ENCODE measurements at places on chromosomes 7 and 10.

DNA sequence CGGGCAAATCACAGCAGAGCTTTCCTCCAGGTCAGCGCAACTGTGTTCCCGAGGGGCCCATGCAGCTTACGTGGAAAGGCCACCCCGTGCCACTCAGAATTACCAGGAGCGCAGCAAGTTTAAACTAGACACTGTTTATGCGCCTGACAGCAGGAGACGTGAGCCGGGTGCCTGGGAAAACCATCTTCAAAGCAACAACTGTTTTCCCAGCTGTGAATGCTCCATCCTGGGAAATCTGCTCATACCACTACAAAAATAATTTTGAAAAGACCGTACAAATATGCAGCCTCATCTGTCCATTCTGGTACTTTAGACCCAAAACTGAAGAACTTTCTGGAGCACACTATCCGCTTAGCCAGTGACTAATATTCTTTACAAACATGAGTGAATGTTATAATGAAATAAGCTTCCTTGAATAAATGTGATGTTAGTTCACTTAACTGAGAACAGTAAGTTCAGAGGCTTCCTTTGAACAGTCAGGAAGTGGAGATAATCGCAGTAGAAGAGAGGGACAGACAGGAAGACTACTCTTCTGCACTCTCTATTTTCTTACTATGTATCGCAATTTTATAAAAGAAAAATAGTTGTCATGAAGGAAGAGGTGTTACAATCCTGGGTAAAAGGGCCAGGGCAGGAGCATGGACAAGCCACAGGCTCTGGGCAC lies 16.7 kb downstream of the GPER1 start:
- DNase-seq: no peak

DNA sequence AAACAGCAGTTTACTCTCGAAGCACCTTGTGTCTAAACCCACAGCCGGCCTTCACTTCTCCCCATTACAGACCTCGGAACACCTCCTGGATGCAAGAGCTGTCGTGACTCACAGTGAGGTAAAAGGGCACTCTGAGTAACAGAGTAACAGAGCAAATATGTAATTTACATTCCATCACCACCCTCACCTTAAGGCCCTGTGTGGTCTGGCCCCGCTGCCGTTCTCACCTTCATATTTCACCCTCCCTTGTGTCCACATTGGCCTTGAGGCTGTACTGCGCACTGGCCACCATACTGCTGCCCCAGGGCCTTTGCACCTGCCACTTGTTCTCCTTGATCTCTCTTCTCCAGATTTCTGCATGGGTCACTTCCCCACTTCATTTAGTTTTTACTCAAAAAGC lies 12.6 kb downstream of the FFAR4 start:
- no peak for DNase-seq

DNA sequence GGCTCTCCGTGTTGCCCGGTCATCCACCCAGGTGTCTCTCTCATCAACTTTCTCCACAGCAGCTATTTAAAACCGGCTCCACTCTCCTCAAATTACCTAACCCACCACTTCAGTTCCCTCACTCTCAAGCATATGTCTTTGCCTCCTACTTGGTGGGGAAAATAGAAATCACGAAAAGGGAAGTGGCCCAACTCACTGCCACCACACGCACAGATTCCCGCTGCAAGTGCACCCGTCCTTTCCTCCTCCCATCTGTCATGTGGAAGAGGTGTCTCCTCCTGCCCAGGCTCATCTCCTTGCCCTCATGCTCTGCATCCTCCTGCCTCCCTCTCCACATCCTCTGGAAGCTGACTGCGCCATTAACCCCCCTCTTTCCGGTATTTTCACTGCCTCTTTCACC lies 80.8 kb upstream of the MKX start:
- DNase-seq: no peak

- no peak for DNase-seq
Measured at GRCh38 chr7:45469103-45469502, 105.1 kb upstream of the ADCY1 start.

GRCh38 chr7:110224643-110225042 lies 866.3 kb upstream of the LRRN3 start:
- DNase-seq: no peak

DNA sequence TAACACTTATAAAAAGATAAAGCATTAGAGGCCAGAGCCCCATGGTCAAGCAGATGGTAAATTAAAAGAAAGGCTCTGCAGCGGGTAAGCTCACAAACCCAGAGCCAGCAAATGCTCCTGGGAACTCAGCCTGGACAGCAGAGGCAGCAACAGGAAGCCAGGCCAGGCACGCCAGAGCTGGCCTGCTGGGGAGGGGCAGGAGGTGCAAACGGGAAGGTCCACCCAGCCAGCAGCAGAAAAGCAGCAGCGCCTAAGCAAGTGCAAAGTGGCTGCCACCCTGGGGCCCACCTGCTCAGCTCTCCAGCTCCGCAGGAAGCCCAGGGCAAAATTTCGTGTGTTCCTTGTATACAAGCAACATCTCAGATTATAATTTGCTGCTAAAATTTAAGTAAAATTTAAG lies 82.7 kb upstream of the GPR22 start:
- no peak for DNase-seq

- no peak for DNase-seq
Measured at GRCh38 chr7:74409571-74409970, 44.1 kb upstream of the GTF2IRD1 start.

- no peak for DNase-seq
Measured at GRCh38 chr7:35482231-35482630, 212.7 kb downstream of the HERPUD2 start.

DNA sequence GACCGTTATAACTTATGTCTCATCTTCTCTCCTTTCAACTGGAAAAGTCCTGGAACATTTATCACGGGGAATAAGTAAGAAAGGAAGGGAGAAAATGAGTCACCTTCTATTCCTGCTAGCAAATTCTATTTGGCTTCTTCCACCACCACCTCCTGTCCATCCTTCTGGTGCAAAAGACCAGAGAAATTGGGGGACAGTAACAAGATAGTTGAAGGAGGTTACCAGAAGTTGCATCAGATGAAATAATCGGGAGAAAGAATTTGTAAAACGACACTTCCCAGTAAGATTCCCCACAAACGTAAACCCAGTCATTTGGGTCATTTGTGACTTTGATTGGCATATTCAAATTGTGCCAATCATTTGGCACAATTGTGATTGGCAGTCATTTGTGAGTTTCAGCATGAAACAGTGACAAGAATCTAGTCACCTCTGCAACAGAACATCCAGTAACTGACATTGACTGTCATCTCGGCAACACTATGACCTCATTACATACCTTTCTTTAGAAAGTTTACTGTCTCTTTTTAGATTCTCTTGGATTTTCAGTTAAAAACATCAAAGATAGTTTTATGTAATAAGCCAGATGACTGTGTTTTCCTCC lies 51.3 kb upstream of the PIK3CG start:
- DNase-seq: no peak

DNA sequence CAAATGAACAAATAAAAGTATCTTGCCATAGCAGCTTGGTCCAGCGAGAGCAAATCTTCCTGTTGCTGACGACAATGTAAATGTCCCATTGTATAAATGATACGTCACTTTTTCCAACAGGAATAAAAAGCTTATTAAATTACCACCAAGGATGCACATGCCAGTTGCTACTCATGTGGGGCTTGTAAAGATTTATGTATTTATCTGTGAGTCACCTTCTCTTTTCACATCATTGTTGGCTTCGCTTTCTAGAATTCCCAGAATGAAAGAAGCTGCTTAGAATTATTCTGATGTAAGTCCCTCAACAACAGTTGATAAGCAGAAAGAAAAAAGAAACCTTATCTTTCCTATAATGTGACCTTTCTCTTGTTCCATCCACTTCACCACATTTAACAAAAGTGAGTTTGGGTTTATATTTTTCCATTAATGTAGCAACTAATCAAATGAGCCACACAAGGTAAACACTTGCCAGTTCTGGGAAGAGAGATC lies 22.4 kb downstream of the DNAJC12 start:
- no peak for DNase-seq

DNA sequence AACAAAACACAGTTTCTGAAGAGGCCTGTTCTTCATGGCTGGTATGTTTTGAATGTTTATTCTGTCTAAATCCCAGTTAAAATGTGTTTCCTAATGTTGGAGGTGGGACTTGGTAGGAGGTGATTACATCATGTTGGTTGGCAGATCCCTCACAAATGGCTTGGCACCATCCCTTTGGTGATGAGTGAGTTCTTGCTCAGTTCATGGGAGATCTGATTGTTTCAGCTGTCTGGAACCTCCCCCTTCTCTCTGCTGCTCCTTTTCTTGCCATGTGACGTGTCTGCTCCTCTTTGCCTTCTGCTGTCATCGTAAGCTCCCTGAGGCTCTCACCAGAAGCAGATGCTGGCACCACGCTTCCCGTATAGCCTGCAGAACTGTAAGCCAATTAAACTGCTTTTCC lies 383.6 kb upstream of the TPK1 start:
- no peak for DNase-seq

DNA sequence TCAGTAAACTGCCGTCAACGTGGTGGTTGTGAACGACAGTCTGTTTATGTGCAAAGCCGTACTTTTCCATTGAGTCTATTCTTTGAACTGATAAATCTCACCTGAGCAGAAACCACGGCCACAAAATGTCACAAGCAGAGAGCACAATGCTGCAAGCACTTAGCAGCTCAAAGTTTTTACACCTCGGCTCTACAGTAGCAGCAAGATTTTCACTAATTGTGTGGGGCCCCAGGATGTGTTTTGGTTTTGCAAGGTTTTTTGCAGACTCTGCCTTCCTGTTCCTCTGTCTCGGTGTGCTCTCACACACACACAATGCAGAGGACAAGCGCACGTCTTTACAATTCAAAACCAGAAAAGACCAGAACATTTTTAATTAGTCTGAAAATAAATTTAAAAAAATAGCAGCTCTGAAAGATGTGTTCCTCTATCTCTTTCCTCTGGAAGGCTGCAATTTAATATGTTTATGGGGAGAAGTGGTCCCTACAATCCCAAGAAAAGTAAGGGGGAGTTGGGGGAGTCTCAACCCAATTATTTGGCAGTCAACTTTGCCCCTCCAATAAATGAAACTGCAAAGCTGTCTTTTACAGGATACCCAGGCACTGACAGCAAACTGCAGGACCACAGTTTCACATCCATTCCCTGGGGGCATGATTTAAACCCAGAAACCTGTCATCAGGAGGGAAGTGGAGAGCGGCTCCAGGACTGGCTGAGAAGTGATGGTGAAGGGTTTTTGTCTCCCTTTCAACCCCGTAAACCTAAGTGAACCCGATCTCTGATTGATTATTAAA lies 73.8 kb upstream of the SFMBT2 start:
- no peak for DNase-seq

DNA sequence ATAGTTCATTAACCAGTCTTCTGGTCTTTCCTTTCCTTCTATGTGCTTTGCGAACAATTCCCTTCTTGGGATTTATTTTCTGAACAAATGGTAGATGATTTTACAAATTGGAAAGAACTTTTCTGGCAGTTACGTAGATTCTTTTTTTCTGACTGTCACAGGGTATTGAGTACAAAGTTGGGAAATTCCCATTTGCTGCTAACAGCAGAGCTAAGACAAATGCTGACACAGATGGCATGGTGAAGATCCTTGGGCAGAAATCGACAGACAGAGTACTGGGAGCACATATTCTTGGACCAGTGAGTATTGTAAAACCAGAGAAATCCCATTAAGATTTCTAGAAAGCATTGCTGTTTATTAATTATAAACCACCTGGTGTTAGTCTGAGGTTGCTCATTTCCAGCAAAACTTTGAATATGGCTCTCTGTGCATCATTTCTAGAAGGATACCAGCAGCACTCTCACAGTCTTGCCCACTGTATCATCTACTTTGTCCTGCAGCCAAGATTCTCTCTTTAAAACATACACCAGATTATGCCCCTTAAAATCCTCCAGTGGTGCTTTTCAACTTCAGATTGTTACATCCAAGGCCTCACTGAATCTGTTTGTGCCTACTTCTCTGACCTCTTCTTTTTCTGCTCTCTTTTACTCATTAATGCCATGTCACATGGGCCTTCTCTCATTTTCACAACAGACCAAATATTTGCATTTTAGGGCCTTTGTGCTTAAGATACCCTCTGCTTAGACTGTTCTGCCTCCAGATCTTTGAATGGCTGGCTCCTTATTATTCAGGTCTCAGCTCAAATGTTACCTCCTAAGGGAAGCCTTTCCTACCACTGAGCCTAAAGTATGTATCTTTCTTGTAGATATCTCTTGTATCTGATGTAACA lies 27.0 kb downstream of the DLD start:
- no peak for DNase-seq

- DNase-seq: no peak
Measured at GRCh38 chr10:63206576-63206975, 73.4 kb downstream of the NRBF2 start.

DNA sequence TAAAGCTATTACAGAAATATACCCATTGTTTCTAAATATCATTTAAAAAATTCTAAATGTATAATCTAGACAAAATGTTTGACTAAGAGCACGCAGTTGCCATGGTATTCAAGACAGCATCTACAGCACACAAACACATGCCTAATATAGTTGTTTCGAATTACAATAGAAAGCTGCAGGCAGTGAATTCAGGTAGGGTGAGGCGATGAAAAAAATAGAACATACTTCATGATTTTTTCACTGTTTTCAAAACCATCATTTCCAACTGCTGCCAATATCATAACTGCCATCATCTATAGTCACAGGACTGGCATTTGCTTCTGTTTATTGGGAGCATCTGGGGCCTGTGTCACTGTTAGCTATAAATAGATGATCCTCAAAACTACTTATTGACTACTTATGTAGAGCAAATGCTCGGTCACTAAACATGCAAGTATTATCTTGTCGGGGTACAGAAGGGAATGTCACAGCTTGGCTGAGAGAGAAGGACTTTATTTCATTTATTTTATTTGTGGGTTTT lies 34.4 kb upstream of the OTUD1 start:
- DNase-seq: no peak

GRCh38 chr10:73765066-73765465 lies 16.8 kb upstream of the CHCHD1 start:
- no peak for DNase-seq

GRCh38 chr7:138455609-138456008 lies 4.5 kb upstream of the TRIM24 start:
- DNase-seq: no peak

DNA sequence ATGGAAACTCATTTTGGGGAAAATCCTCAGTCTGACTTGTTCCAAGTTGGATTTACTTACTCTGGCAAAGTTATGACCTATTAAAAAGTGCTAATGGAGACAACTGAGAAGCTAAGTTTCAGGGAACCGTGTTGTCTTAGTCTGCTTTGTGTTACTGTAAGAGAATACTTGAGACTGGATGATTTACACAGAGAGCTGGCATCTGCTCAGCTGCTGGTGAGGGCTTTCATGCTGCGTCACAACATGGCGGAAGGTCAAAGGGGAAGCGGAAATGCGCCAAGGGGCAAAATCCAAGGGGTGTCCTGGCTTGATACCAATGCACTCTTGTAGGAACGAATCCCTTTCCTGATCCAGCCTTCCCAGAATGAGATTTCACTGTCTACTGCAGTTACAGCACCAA lies 46.4 kb downstream of the MTURN start:
- DNase-seq: no peak

Data from right renal cortex interstitium (tissue), 3 donors.